Bladder microvascular endothelial cell (primary cell): ENCODE measurements at places on chromosomes 2 and 18. TPM values are rescaled to one million over a fixed set of nuclear protein-coding genes. Genes with fewer than 3 reads are reported as not detected.

The SCN9A gene
- total RNA-seq, result 1.3 and 1.6 TPM in 2 replicates

The IL36A gene
- total RNA-seq, result not detected in 2 replicates

The POTEC gene
- total RNA-seq, result not detected in 2 replicates

The EVX2 gene
- not detected in 2 replicates for total RNA-seq

The TRIM43 gene
- not detected in 2 replicates for total RNA-seq

The CIB4 gene
- total RNA-seq, result not detected in 2 replicates
